Activated CD4-positive, alpha-beta memory T cell treated with anti-CD3 and anti-CD28 coated beads for 36 hours (primary cell): ENCODE measurements at places on chromosomes 7 and 10.

GRCh38 chr7:131943646-131944045 is 387.2 kb upstream of the PODXL start:
- no peak for DNase-seq

DNA sequence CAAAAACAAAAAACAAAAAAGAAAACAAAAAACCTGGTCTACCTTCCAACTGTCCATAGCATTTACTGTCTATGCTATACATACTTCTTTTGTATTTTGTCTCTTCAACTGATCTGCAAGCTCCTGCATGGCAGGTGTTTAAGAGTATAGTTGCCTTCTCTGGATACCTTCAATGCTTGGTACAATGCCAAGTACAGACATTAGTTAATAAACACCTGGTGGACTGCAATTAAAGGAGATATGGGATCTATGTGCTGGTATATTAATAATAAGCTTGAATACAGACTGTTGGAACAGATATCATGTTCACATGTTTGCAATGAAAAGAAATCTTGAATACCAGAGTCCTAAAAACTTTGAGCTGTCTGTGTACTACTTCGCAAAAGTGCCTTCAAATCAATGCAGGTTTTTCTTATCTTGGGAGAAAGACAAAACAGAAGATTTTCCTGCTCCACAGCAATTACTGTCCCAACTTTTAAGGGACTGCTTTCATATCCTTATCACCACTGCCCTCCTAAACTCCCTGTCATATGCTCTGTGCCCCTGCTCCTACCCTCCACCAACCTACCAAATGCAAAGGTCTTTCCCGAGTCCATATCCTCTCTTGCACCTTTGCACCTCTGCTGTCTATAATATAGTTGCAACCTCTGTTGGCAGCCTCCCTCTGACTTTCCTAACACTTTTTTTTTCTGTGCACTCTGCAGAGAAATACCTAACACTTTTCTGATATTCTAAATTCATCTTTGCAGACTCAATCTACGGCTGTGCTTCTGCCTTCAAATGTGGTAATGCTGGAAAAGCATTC is 85.1 kb downstream of the DNMBP start:
- no peak for DNase-seq

GRCh38 chr10:30062582-30062981 is 3.2 kb upstream of the JCAD start:
- no peak for DNase-seq

DNA sequence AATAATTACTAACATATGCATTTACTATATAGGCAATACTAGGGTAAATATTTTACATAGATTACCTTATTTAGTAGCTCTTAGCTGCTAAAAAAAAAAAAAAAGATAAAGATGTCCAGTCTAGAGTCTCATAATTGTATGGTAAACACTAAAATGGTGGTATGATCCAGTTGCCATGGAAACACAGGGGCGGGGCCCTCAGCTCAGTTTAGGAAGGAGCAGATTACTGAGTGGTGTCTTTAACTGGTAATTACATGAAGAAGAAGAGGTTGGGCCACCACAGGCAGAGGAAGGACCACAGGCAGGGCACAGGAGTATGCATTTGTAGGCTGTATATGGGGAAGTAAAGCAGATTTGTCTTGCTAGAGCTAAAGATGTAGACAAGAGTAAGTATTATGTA is 43.7 kb downstream of the ITGB8 start:
- no peak for DNase-seq

DNA sequence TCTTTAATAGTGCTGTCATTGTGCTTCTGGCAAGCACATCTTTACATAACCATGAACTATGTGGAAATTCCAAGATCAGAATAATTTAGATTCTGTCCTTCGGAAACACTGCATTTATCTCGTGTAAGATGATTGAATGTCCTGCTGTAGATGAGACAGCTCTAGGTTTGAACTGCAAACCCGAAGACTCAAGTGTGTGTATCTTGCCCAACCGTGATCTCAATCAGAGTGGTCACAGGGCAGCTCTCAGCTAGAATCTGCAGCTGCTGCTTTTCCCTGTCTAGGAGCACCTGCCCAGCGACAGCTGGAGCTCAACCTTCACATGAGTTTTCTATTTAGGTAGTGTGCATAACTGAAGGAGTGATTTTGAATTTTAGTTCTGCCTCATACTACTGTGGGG is 17.5 kb upstream of the KIF20B start:
- DNase-seq, result no peak

DNA sequence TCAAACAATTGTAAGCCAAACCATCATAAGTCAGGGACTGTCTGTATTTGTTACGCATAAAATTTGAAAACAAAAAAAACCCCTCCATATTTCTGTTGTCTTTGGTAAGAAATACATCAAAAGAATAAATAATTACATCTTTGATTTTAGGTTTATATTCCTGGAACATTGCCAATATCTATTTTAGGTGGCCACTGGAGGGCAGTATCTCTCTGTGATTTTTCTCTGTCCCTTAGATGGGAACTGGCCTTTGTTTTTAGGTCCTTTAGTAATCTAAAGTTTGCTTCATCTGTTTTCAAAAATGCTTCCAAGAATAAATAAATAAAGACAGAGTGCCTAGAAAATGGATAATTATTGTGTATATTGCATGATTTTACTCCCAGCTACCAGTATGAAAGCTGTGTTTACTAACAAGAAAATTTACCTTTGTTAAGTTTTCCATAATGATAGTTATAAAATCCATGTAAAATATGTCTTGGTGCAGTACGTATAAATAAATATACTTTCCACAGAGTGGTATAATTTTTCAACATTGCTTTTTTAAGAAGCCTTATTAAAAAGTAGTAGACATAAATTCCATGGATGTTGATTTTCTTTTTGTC is 64.2 kb downstream of the PHYHIPL start:
- DNase-seq, result no peak
